Activated CD4-positive, alpha-beta memory T cell treated with anti-CD3 and anti-CD28 coated beads, Interleukin-2, amount 10 ng/mL, durations not matched to agents 7 days and 5 days (primary cell): ENCODE measurements at places on chromosomes 4 and X.

DNA sequence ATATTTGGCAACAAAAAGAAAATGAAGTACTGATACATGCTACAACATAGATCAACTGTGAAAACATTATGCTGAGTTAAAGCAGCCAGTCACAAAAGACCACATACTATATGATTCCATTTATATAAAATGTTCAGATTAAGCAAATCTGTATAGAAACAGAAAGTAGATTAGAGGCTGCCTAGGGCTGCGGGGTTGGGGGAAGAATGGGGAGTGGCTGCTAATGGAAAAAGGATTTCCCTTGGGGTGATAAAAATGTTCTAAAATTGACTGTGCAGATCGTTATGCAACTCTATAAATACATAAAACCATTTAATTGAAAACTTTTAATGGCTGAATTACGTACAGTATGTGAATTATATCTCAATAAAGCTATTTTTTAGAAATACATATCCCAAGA lies 46.8 kb downstream of the NEK1 start:
- peaks cover 6% of the 10 kb centered on the region for H3K4me1 ChIP-seq
- peaks cover 9% of the 10 kb centered on the region for H3K36me3 ChIP-seq
- H3K27ac ChIP-seq = no peak overlapping the region
- no peak overlapping the region for H3K4me3 ChIP-seq
- DNase-seq = no peak
- H3K27me3 ChIP-seq = no peaks in the 10 kb centered on the region

DNA sequence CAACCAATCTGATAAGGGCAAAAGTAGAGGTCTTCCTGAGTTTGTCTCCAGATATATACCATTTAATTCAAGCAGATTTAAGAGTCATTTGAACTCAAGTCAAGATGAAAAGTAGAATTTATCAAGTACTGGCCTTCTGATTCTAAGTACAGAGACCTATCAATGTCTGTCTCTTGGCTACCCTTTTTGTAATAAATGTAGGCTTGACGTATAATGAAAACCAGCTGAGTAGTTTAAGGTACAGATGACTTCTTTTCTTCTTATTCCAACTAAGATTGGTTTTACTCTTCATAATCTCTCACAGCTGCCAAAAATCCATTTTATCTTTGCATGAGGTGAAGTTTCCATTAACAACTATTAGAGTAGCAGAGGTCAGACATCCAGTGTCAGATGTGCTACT lies 867.6 kb downstream of the FAT4 start:
- no peaks in the 10 kb centered on the region for H3K36me3 ChIP-seq
- no peak for DNase-seq
- H3K27ac ChIP-seq = no peak overlapping the region
- no peaks in the 10 kb centered on the region for H3K27me3 ChIP-seq
- no peak overlapping the region for H3K4me3 ChIP-seq

DNA sequence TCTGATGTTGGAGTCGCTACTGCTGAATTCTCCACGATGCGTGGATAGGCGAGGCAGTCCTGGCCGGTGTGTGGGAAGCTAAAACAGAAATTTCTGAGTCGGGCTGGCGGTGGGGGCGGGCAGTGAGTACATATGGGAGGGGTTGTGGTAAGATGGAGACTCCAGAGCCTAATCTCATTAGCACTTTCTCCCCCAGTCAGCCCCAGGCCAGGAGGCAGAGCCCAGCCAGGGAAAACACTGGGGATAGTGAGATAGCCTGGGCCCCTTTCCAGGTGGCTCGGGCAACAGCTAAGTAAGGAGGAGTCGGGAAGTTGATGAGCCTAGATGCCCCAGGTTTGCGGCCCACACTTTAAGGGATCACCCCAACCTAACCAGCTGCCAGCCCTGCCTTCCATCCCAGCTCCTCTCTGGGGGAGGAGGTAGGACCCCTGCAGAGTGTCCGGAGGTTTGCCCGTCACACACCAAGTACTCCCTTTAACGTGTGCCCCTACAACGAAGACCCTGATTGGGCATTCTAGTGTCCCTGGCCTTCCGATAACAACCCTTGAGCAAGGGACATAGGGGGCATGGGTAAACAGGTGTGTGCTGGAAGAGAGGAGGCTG lies 2.4 kb upstream of the LOC101059915 start:
- no peaks in the 10 kb centered on the region for H3K27me3 ChIP-seq
- peaks cover 19% of the 10 kb centered on the region for H3K4me1 ChIP-seq
- DNase-seq = no peak
- H3K27ac ChIP-seq = no peak overlapping the region
- no peak overlapping the region for H3K4me3 ChIP-seq
- H3K36me3 ChIP-seq = no peaks in the 10 kb centered on the region

- H3K4me3 ChIP-seq = no peak overlapping the region
- H3K36me3 ChIP-seq = no peaks in the 10 kb centered on the region
- no peak for DNase-seq
- peaks cover 8% of the 10 kb centered on the region for H3K27me3 ChIP-seq
- no peaks in the 10 kb centered on the region for H3K4me1 ChIP-seq
Measured at GRCh38 chrX:108257556-108257955, 166.0 kb downstream of the ATG4A start.
